ENCODE measurements at places on chromosomes 1 and 21. TPM values are rescaled to one million over a fixed set of nuclear protein-coding genes. Genes with fewer than 3 reads are reported as not detected.

The ACOT11 gene
- total RNA-seq, result 1.6 TPM

The MYCL gene
- 5.3 TPM for total RNA-seq

The NUDT4B gene
- 7.9 TPM for total RNA-seq

The SLC45A1 gene
- total RNA-seq, result 1.9 TPM

The FCRL4 gene
- not detected for total RNA-seq

The AGL gene
- total RNA-seq, result 18.4 TPM

The PRR9 gene
- not detected for total RNA-seq

The SPTA1 gene
- total RNA-seq, result under 0.01 TPM

The IBA57 gene
- 4.1 TPM for total RNA-seq

Measured in breast epithelium (tissue), 4 donors.